ENCODE measurements at places on chromosomes 13 and 19. TPM values are rescaled to one million over a fixed set of nuclear protein-coding genes. Genes with fewer than 3 reads are reported as not detected.

GRCh38 chr13:76455960-76456359 is 430.2 kb downstream of the KCTD12 start:
- no peaks in the 10 kb centered on the region for H3K27me3 ChIP-seq
- H3K4me1 ChIP-seq = no peaks in the 10 kb centered on the region
- no peaks in the 10 kb centered on the region for H3K36me3 ChIP-seq
- H3K27ac ChIP-seq = no peak overlapping the region

CLEC11A gene
- total RNA-seq = 6.0 TPM

AMH gene
- 25.3 TPM for total RNA-seq

NLRP5 gene
- not detected for total RNA-seq

DNA sequence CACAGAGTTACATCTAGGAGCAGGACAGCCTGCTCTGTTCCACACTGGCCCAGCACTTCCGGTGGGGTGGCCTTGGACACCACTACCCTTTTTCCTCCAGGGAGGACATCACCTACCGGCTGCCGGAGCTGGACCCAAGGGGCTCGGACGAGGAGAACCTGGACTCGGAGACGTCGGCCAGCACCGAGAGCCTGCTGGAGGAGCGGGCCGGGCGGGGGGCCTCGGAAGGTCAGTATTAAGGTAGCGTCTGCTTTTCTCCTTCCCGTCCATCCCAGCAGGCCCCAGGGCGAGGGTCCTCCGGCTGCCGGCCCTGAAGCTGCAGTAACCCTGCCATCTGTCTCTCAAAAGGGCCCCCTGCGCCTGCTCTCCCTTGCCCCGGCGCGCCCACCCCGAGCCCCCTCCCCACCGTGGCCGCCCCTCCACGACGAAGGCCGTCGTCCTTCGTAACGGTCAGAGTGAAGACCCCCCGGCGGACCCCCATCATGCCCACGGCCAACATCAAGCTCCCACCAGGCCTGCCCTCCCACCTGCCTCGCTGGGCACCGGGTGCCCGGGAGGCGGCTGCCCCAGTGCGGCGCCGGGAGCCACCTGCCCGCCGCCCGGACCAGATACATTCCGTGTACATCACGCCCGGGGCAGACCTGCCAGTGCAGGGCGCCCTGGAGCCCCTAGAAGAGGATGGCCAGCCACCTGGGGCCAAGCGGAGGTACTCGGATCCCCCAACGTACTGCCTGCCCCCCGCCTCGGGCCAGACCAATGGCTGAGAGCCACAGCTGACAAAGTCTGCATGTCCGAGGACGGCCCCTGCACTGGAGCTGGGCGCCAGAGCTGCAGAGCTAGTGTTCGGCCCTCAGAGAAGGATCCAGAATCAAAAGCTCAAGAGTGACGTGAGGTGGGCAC is 3.4 kb upstream of the USE1 start:
- DNase-seq = no peak
- H3K36me3 ChIP-seq = peaks cover 32% of the 10 kb centered on the region
- H3K4me1 ChIP-seq = peaks cover 3% of the 10 kb centered on the region
- no peak overlapping the region for H3K4me3 ChIP-seq

- peaks cover 12% of the 10 kb centered on the region for H3K4me1 ChIP-seq
- peak; percentile 88 for DNase-seq
- no peaks in the 10 kb centered on the region for H3K27me3 ChIP-seq
- H3K36me3 ChIP-seq = no peaks in the 10 kb centered on the region
- no peak overlapping the region for H3K27ac ChIP-seq
Measured at GRCh38 chr13:108777421-108778420, 148.3 kb downstream of the MYO16 start.

DNA sequence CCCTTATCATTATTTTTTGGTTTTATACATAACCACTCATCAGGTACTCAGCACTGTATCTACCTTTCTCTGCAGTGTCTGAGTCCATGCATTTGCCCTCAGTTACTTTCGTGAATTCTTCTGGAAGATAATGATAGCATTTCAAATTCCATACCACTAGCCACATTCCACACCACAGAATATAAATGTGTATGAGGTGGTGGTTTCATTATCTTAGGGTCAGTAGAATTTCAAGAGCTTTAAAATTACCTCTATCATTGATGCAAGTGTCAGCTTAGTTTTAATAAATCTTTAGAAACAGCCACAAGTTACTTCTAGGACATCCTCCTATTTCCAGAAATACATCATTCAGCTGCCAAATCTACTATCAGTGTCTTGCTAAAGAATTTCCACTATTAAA is 1578.3 kb downstream of the OLFM4 start:
- DNase-seq = no peak
- no peak overlapping the region for H3K4me3 ChIP-seq
- no peaks in the 10 kb centered on the region for H3K36me3 ChIP-seq

DNA sequence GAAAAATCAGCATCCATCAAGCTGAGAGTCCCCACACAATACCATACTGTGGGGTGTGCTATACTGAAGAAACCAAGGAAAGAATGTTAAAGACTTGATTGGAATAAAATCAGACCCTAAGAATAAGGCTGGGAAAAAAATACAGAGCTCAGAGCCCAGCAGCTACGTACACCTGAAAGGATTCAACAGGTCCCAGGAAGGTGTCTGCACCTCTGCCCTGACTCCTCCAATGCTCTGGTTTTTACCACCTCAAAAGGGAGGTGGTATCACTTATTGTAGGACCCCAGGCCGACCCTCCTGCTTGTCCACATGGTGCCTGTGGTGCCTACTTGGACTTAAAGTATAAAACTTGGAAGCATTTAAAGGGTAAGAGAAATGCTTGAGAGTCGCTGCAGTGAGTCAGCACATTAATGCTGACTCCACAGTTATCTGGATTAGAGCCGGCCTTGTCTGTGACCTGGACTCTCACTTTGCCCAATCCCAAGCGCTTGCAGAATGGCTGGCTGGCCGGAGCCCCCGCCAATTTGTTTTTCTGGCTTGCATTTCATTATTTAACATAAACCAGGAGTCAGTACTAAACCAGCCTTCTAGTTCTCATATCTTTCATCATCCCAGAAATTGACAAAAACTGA is 110.1 kb downstream of the FGF14 start:
- no peaks in the 10 kb centered on the region for H3K27me3 ChIP-seq
- peaks cover 5% of the 10 kb centered on the region for H3K4me1 ChIP-seq
- no peak overlapping the region for H3K4me3 ChIP-seq
- H3K27ac ChIP-seq = no peak overlapping the region

SUPT5H gene
- 127 TPM for total RNA-seq

DNA sequence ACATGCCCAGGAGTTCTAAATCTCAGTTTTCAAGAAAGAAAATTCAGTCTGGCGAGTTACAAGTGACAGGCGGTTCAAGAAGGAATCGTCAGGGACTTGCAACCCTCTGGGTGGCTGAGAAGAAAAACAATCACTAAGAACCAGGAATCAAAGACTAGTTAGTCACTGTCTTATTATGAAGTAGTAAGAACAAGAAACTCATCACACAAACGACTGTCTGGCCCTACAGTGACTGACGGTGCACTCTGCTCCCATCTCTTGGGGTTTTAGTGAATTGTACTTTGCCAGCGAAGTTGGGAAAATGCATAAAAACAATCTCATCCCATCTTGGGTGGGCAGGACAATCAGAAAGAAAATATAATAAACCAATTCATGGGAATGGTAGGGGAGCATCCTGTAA is 63.7 kb upstream of the SACS start:
- H3K4me1 ChIP-seq = no peaks in the 10 kb centered on the region
- no peaks in the 10 kb centered on the region for H3K27me3 ChIP-seq
- H3K27ac ChIP-seq = no peak overlapping the region

- no peak overlapping the region for H3K4me3 ChIP-seq
- peaks cover 9% of the 10 kb centered on the region for H3K27me3 ChIP-seq
- H3K4me1 ChIP-seq = peaks cover 13% of the 10 kb centered on the region
Measured at GRCh38 chr13:42615691-42616090, 41.7 kb downstream of the TNFSF11 start.

OR7A5 gene
- not detected for total RNA-seq

- no peak overlapping the region for H3K27ac ChIP-seq
- H3K36me3 ChIP-seq = no peaks in the 10 kb centered on the region
- H3K27me3 ChIP-seq = peaks cover 2% of the 10 kb centered on the region
- no peak for DNase-seq
- H3K4me1 ChIP-seq = no peaks in the 10 kb centered on the region
Measured at GRCh38 chr19:17020385-17020784, 6.2 kb downstream of the CPAMD8 start.

DNA sequence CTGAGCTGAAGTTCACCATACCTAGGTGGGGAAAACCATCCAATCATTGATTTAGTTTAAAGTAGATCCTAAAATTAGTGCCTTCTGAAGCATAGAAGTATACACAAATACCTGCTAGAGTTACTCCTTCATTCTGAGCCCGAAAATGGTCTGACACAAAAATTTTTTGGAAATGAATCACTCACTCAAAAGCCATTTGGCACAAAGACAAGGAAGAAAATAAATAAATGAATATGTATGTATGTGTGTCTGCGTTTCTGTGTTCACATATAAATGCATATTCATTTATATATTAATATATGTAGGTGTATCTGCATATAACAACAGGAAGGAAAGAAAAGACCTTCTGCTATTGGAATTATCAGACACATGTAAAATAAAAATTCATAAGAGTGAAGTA is 614.4 kb upstream of the PCDH9 start:
- DNase-seq = no peak
- H3K36me3 ChIP-seq = no peaks in the 10 kb centered on the region
- H3K27me3 ChIP-seq = no peaks in the 10 kb centered on the region

MYH14 gene
- total RNA-seq = 12.8 TPM

GRCh38 chr13:77412116-77412635 is 85.3 kb upstream of the MYCBP2 start:
- H3K27me3 ChIP-seq = no peaks in the 10 kb centered on the region
- no peak overlapping the region for H3K4me3 ChIP-seq
- H3K27ac ChIP-seq = no peak overlapping the region
- H3K36me3 ChIP-seq = no peaks in the 10 kb centered on the region

CYP4F8 gene
- not detected for total RNA-seq

OSCAR gene
- 3.2 TPM for total RNA-seq

GRCh38 chr13:98972627-98973026 is 5.2 kb downstream of the DOCK9 start:
- H3K36me3 ChIP-seq = no peaks in the 10 kb centered on the region
- no peak for DNase-seq
- peak overlapping the region; percentile 46 for H3K27ac ChIP-seq
- H3K4me1 ChIP-seq = peaks cover 22% of the 10 kb centered on the region
- no peaks in the 10 kb centered on the region for H3K27me3 ChIP-seq
- H3K4me3 ChIP-seq = no peak overlapping the region

- DNase-seq = no peak
- H3K27ac ChIP-seq = no peak overlapping the region
- H3K4me3 ChIP-seq = no peak overlapping the region
- H3K27me3 ChIP-seq = no peaks in the 10 kb centered on the region
- no peaks in the 10 kb centered on the region for H3K36me3 ChIP-seq
Measured at GRCh38 chr13:74930402-74931165, 551.4 kb downstream of the TBC1D4 start.

DNA sequence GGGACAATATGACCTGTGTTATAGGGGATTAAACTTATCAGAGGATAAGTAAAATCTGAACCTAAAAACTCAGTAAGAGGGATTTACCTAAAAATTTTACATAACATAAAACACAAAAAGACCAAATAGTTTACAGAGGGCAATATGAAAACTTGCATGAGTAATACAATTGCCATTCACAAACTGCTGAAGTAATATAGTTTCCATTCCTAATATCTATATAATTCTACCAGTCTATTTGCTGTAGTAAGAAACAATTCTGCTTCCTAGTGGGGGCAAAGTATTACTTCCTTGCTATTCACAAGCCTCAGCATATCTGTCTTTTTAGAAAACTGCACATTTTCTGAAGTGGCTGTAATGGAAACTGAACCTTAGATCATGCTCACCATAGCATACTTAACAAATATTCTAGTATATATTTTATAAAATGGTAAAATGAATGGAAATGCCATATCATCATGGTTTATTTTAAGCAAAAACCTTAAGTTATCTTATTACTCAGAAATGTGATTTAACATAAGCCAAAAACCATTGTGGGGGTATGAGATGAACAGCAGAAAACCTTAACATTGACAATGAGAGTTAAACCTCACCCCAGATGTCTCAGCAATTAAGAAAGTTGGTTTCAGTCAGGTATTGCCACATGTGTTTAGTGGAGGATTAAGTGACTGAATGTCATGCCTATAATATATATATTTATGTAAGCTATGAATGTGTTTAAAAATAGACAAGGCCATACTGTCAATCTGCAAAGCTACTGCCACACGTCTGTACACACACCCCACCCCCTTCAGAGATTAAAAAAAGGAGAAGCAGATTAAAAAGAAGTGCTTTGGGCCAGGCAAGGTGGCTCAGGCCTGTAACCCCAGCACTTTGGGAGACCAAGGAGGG is 136.8 kb downstream of the MIPEP start:
- no peak for DNase-seq
- H3K27ac ChIP-seq = no peak overlapping the region
- peaks cover 6% of the 10 kb centered on the region for H3K36me3 ChIP-seq
- H3K27me3 ChIP-seq = no peaks in the 10 kb centered on the region
- H3K4me3 ChIP-seq = no peak overlapping the region

DNA sequence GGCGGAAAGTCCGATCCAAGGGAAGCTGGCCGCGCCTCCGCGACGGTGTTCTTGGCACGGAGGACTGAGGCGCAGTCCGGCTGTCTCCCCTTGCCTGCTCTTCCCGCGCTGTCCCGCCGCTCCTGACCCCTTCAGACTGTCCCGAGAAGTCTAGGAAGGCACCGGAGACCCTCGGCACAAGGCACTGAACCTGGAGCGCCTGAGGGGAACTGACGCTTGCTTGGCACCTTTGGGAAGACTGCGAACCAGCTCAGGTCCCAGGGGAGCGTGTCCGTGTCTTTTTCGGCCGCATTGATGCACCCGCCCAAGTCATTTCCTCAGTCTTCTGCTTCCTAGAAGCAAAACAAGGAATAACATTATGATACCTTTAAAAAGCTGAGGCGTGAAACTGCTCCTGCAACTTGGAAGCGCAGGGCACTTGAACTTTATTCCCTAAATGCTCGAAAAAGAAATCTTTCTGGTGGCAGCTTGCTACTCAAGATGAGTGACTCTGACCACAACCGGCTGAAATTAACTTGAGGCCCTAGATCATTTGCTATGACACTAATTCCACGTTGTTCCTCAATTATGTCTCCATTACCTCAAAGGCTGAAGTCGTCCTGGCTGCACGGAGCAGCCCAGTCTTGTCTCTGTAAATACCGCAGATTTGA is 735 bp upstream of the FLT1 start:
- H3K27ac ChIP-seq = no peak overlapping the region
- peak; percentile 57 for DNase-seq
- no peaks in the 10 kb centered on the region for H3K36me3 ChIP-seq
- peaks cover 80% of the 10 kb centered on the region for H3K27me3 ChIP-seq

DNA sequence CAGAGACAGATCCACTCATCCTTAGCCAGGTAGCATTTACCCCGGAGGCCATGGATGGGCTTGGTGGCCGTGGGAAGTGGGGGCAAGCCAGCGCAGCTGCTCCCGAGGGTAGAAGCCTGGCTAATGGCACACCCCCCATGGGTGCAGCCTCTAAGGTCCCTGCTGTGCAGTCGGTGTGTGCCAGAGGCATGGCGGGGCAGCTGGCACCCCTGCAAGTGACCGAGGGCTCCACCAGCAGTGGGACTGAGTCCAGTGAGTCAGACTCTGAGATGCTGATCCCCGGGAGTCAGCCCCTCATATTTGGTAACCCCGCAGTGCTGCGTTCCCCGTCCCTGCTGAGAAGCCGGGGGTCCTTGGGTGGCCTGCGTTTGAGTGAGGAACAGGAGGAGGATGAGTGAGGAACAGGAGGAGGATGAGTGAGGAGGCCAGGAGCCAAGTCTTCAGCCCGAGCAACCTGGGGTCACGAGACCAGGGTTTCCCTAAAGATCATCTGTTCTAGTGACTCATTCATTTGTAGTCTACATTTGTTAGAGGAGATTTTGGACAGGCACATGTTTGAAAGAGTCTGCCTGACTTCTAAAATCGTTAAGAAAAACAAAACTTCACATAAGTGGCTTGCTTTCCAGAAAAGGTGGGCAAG is 180.7 kb downstream of the STK24 start:
- no peak overlapping the region for H3K27ac ChIP-seq
- H3K4me3 ChIP-seq = no peak overlapping the region
